NCI-H510A treated with DMSO at 0.1 percent for 48 hours (cell line): ENCODE measurements at places on chromosomes 4 and X.

GRCh38 chrX:39427906-39428305 lies 626.6 kb downstream of the MID1IP1 start:
- no peak for DNase-seq

DNA sequence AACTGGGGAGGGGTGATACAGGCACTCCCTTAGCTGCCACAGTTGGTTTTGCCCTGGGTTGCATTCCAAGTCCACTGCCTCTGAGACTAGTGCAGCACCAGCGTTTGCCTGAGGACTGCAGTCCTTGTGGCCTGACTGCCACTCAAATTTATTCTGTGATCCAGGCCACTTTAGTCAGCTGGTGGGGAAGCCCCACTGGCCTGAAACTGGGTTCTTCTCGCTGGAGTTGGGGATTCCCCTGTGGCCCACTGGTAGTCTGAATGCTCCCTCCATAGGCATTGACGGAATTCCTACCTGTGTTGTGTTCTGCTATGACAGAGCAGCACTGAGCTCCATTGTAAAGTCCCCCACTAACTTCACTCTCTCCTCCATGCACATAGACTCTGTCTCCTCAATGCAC lies 63.8 kb downstream of the PTPN13 start:
- DNase-seq = no peak

GRCh38 chr4:52982255-52982945 lies 120.3 kb downstream of the RASL11B start:
- DNase-seq = peak; percentile 81

DNA sequence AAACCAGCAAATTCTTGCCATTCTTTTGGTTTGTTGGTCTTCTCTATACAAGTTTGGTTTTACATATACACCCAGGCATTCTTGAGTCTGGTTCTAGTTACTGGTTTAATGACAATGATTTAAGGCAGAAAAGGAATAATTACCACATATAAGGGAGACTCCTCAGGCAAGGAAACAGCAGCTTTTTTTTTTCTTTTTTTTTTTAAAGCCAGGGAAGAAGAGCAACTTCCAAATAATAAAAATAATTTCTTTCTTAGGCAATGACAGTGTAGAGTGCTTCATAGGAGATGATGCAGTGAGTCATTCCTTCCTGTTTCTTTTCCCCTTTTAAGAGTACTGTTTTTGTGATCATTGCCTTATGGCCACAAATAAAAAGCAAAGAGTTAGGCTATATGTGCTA lies 289.7 kb downstream of the DKK2 start:
- no peak for DNase-seq

DNA sequence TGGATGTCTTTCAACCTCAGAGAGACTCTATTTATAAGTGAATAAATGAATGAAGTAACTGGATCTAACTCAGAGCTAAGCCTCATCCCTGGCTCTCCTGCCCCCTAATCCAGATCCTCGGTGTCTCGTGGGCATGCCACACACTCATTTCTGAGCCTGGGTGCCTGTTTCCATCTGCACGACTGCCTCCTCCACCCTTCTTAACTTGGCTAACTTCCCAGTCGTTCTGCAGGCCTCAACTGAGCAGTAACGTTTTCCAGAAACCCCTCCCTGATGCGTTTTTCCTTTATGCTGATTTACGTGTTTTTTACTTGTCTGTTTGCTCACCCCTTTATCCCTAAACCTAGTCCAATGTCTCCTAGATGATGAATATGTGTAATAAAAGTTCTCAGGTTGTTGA lies 186.9 kb upstream of the HS3ST1 start:
- DNase-seq = no peak

DNA sequence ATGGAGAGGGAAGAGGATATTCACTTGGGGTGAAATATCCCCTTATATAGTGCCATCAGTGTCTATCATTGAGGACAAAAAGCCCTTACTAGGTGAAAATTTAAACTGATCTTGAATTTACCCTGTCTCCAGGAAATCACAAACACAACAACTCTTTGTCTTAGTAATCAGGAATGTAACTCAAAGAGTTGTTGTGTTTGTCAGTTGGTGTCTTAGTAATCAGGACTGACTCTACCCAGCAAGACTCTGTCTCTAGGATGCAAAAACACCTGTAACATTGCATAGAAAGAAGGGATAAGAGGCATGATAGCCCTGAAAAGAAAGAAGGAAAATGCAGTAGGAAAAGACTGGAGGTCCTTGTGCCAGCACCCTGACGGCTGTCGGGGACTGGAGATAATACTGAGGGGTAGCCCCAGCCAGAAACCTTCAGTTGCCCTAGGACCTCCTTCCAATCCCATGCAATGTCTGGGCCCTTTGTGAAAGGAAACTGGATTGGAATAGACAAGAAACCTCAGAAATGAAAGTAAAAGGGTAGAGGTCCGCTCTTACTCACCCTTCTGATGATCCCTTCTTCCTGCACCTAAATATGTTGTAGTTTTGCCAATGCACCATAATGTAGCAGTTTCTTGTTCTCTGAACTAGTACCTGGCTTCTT lies 45.3 kb downstream of the HMGB2 start:
- DNase-seq = no peak

- DNase-seq = no peak
These were observed at the start of gene SLC26A1 for GRCh38 chr4:993111-994029. Gene SLC26A1 (minus strand): TSS chr4:993404. CDS start chr4:991703, 1,701 bp downstream.

DNA sequence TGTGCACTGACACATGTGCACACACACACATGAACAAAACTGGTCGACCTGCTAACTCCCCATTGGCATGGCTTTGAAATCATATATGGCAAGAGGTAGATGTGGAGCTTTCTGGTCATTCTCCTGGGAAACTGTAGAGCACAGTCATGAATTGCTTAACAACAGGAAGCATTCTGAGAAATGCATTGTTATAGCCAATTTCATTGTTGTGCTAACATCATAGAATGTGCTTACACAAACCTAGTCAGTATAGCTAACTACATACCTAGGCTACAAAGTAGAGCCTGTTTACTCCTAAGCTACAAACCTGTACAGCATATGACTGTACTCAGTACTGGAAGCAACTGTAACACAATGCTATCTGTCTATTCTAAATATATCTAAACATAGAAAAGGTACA lies 134.2 kb upstream of the SH3RF1 start:
- DNase-seq = no peak

GRCh38 chr4:151315212-151315886 lies 10.1 kb downstream of the SH3D19 start:
- no peak for DNase-seq
